ENCODE measurements at places on chromosomes 11 and 22. TPM values are rescaled to one million over a fixed set of nuclear protein-coding genes. Genes with fewer than 3 reads are reported as not detected.

Gene DNAJB7
- not detected for polyA plus RNA-seq

Gene RASL10A
- polyA plus RNA-seq, result 1.1 TPM

Gene TCN1
- not detected for polyA plus RNA-seq

Gene TECTA
- 0.59 TPM for polyA plus RNA-seq

Gene HORMAD2
- not detected for polyA plus RNA-seq

Gene DAGLA
- 3.6 TPM for polyA plus RNA-seq

Gene TMEM121B
- polyA plus RNA-seq, result 4.9 TPM

Gene MYO7A
- polyA plus RNA-seq, result 1.9 TPM

Gene C22orf39
- 30.1 TPM for polyA plus RNA-seq

Gene SLC22A9
- not detected for polyA plus RNA-seq

Gene PLAAT5
- 18.7 TPM for polyA plus RNA-seq

Gene KCTD21
- 3.2 TPM for polyA plus RNA-seq

Gene SLC22A6
- polyA plus RNA-seq, result not detected

Gene RIN1
- polyA plus RNA-seq, result 3.8 TPM

Gene OR52N5
- polyA plus RNA-seq, result 0.12 TPM

Gene OSM
- not detected for polyA plus RNA-seq

Gene POU2AF2
- polyA plus RNA-seq, result not detected

Gene DDI1
- polyA plus RNA-seq, result not detected

Gene POTEH
- not detected for polyA plus RNA-seq

Gene TSSK2
- not detected for polyA plus RNA-seq

Gene MYRF
- polyA plus RNA-seq, result 6.1 TPM

Gene ARHGAP8
- polyA plus RNA-seq, result 35.6 TPM

Gene CPT1B
- polyA plus RNA-seq, result 47.7 TPM

Gene OR56A1
- 0.20 TPM for polyA plus RNA-seq

Gene KCNJ1
- polyA plus RNA-seq, result 0.19 TPM

Gene ENDOD1
- 1.1 TPM for polyA plus RNA-seq

Gene OR8K5
- not detected for polyA plus RNA-seq

Gene SLCO2B1
- 0.03 TPM for polyA plus RNA-seq

Gene SPI1
- 0.12 TPM for polyA plus RNA-seq

Gene NELL1
- polyA plus RNA-seq, result 0.21 TPM

Gene EMID1
- polyA plus RNA-seq, result 11.1 TPM

Gene VPREB1
- not detected for polyA plus RNA-seq
